ENCODE measurements at places on chromosomes 2 and 18. TPM values are rescaled to one million over a fixed set of nuclear protein-coding genes. Genes with fewer than 3 reads are reported as not detected.

GRCh38 chr18:10230072-10230471 is 224.4 kb upstream of the APCDD1 start:
- no peak for DNase-seq

DNA sequence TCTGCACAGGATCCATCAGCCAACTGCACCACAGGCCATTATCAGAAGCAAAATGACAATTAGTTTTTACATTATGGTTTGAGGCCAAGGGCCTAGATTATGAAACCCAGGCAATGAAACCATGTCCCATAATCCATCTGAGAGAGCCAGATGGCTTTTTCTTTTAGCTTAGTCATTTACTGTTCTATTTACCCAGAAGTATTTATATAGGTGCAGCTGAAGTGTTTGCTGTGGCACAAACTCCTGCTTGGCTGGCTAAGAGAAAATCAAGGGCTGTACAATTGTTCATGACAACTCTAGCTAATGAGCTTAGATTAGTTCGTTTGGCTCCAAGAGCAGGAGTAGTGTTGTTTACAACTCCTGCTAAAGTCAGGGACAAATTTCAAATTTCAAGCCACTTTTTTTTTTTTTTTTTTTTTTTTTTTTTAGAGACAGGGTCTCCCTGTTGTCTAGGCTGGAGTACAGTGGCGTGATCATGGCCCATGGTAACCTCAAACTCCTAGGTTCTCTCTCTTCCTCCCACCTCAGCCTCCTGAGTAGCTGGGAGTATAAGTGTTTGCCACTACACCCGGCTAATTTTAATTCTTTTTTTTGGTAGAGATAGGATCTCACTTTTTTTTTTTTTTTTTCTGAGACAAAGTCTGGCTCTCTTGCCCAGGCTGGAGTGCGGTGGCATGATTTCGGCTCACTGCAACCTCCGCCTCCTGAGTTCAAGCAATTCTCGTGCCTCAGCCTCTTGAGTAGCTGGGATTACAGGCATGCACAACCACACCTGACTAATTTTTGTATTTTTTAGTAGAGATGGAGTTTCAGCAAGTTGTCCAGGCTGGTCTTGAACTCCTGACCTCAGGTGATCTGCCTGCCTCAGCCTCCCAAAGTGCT is 18.4 kb upstream of the REV1 start:
- no peak for DNase-seq

DNA sequence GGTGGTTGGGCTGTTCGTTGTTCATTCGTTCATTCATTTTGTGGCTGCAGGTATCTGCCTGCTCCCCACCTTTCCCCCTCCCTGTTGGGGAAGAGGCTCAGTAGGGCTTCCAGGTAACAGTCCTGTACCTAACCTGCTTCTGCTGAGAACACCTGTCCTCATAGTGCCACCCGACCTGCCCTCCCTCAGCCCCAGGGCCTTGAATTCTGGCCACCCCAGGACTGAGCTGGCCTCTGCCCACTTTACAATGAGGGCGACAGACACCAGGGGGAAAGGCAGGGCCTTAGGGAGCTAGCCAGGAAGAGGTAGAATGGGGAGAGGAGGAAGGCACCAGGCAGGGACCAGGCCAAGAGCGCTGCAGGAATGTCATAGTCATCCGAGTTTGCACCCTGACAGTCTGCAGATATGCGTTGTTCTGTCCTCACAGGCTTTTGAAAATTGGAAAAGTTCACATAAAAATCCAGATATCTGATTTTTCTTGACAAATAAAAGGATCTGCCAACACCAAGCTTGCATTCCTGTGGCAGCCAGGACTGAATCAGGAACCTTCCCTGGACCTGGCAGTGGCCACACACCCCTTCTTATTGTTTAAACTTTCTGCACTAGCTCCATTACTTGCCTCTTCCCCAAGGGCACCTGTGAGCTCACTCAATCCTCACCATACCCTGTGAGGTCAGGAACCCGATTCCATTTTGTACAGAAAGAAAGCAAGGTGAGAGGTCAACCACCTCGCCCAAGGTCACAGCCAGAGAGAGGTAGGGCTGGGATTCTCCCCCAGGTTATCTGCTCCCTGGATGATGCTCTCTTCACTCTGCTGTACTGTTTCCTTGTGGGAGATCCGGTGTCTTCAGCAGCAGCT is 35.3 kb upstream of the MRPL33 start:
- DNase-seq: no peak

DNA sequence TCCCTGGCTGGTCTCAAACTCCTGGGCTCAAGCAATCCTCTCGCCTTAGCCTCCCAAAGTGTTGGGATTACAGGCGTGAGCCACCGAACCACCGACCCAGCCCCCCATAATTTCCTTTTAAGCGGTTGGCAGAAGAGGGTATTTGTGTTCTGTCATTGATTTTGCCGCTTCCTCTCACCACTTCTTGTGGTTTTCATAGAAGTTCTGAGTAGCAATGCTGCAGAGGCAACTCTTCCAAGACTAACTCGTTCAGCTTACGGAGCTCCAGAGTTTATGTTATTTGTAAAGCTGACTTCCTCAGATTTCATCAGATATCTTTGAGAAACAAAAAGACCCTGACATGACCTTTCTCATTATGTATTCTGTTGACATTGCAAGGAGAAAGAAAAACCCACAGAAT is 261.4 kb upstream of the KCNJ3 start:
- DNase-seq: peak; percentile 13

The UGGT1 gene
- total RNA-seq: 54.0 TPM

- no peak for DNase-seq
These were observed 325.8 kb downstream of the DYSF start for GRCh38 chr2:71778936-71779773.

GRCh38 chr2:219739066-219739465 is 111.6 kb downstream of the SLC4A3 start:
- no peak for DNase-seq

The HOXD3 gene
- total RNA-seq: not detected

DNA sequence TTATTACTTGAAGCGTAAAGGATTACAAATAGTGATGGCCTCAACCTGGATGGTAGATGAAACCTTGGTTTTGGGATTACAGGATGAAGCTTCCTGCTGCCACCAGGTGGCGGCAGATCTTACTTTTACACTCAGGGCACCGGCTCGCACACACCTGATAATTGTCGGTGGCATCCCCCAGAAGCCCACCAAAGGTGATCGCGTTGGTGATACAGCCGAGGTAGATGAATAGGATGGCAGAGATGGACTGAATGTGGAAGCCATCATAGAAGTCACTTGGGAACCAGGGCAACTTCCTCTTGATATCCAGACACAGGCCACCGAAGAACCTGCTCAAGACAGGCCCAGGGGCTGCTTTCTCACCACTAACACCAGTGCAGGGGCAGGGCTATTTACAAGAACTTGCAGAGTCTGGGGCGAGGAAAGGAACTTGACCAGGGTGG is 51.8 kb downstream of the MTHFD2 start:
- peak; percentile 37 for DNase-seq

DNA sequence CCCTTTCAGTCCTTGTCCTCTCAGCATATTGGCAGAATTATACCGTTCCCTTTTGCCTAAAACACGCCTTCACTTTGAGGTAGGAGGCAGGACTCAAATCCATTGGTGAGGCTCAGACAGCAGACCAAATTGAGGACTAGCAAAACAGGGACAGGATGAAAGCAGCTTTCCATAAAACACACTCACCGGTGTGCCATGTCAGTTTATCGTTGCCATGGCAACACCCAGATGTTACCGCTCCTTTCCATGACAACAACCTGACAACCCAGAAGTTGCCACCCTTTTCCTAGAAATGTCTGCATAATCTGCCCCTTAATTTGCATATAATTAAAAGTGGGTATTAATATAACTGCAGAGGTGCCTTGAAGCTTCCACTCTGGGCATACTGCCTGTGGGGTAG is 730.4 kb downstream of the METTL4 start:
- no peak for DNase-seq

- DNase-seq: no peak
These were observed 149.0 kb downstream of the MSH2 start for GRCh38 chr2:47551800-47552525.

- DNase-seq: peak; percentile 31
These were observed 244.6 kb downstream of the BCL2 start for GRCh38 chr18:63074981-63075404.

GRCh38 chr18:5746844-5747243 is 148.5 kb downstream of the TMEM200C start:
- DNase-seq: no peak

DNA sequence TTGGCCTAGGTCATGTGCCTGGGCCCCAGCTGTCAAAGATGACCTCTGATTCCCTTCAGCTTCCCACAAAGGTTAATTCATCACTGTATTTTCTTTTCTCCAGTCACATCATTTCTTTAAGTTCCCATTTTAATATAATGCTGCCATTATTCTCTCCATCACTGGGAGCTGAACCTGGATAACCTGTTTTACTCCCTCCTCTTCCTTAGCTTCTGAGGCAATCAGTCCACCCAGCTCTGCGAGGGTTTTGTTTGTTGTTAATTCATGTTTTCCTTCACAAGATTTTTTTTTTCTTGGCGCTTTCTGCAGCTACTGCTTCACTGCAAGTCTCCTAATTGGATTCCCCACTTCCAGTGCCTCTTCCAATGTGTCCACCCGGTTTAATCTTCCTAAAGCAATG is 5.1 kb upstream of the EML4 start:
- DNase-seq: no peak

DNA sequence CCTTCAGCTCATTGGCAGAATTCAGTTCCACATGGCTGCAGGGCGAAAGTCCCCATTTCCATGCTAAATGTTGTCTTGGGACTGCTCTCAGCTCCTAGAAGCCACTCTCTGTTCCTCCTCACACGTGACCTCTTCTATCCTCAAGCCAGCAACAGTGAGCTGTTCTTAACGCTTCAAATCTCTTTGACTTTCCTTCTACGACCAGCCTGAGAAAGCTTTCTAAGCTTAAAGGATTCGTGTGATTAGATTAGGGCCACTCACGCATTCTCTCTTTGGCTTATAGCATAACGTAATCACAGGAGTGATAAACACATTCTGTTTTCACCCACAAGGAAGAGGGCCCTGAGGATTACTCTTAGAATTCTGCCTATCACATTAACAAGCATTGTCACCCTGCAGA is 29.8 kb upstream of the LAMA1 start:
- DNase-seq: no peak

DNA sequence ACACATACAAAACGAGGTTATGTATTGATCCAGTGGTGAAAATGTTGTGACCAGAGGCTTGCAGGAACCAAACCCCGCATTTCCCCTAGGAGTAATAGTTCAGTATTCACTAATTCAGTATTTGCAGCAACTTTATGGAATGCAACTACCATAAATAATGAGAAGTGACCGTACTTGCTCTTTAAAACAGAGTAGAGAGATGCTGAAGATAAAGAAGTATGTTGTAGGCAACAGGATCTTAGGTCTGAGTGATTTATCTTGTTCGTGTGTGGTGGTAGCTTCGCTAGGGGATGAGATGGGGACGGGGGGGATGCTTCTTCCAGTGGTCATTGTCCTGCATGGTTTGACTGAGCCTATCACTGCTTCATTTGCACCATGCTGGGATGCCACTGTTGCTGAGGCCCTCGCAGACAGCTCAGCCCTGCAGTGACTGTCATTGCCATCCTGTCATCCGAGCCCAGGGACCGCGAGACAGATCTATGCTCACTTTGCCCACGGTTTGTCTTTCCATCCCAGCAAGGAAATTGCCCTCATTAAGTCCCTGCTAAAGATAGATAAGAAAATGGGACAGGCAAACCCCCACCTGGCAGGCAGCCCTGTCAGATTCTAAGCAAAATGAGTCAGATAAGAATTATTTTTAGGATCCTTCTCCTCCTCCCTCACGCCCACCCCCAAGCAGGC is 181.3 kb downstream of the CTIF start:
- DNase-seq: no peak

The TEX44 gene
- not detected for total RNA-seq

The CRYGC gene
- total RNA-seq: not detected

- no peak for DNase-seq
These were observed 223.9 kb downstream of the MBD5 start for GRCh38 chr2:148244593-148245292.

The DSEL gene
- total RNA-seq: 0.46 TPM

- DNase-seq: no peak
These were observed 19.7 kb downstream of the EIF5B start for GRCh38 chr2:99356853-99357252.

The SCYGR4 gene
- total RNA-seq: not detected

The FRZB gene
- total RNA-seq: not detected

- no peak for DNase-seq
These were observed 772.2 kb downstream of the SUCLG1 start for GRCh38 chr2:83686863-83687262.

GRCh38 chr2:67802291-67802690 is 260.5 kb downstream of the C1D start:
- DNase-seq: no peak

- DNase-seq: no peak
These were observed 154.4 kb upstream of the TWIST2 start for GRCh38 chr2:238693337-238694093.

DNA sequence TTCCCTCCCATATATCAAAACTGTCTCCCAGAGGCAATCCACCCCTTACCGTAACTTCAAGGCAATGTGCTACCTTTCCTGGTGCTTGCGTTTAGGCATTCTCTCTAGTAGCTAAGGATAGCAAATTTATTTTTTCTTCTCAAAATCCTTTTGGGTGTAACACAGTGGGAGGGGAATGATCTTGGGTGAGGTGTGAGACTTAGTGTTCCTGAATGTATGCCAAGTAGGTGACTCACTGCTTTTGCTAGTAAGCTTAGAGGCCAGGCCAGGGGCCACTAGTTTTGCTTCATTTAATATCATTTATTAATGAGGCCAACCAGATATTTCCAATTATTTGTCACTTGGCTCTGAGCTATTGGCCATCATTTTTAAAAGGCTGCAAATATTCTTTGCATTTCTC is 135.5 kb downstream of the NAPG start:
- DNase-seq: no peak

DNA sequence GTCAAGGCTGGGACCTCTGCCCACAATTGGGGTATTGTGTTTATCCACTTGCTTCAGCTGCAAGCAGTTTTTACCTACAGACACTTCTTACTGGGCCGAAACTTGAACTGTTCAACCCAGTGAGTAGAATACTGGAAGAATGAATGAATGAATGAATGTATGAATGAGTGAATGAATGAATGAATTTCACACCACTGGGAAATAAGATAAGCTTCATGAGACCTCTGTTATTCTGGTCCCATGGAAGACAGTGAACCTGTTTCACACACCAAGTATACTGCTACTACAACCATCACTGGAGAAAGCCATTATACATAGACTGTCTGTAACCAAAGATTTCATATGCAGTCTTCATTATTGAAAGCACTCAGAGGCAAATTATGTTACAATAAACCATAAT is 295.0 kb upstream of the GULP1 start:
- no peak for DNase-seq

GRCh38 chr2:128282976-128283810 is 35.5 kb downstream of the HS6ST1 start:
- no peak for DNase-seq

DNA sequence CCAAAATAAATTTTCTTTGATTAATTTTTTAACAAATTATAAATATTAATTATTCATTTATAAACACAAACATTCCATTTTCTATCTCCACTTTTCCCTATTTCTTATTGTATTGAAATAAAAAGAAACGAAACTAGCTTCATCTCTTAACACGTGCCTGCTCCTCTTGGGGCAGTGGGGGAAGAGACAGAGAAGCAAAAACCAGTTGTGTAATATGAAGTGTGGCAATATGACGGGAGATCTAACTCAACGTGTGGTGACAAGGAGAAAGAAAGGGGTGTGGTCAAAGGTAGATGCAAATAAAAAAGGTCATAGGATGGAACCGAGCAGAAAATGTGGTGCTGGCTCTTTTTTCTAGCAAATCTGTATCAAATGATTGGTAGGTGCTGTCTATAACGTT is 106.9 kb upstream of the SLC8A1 start:
- no peak for DNase-seq

- DNase-seq: no peak
These were observed 257.8 kb upstream of the STON1 start for GRCh38 chr2:48272199-48272598.

GRCh38 chr2:30221531-30221930 is 9.8 kb upstream of the LBH start:
- no peak for DNase-seq

The CNRIP1 gene
- total RNA-seq: not detected
